ENCODE measurements at places on chromosomes 11 and 22. TPM values are rescaled to one million over a fixed set of nuclear protein-coding genes. Genes with fewer than 3 reads are reported as not detected.

DNA sequence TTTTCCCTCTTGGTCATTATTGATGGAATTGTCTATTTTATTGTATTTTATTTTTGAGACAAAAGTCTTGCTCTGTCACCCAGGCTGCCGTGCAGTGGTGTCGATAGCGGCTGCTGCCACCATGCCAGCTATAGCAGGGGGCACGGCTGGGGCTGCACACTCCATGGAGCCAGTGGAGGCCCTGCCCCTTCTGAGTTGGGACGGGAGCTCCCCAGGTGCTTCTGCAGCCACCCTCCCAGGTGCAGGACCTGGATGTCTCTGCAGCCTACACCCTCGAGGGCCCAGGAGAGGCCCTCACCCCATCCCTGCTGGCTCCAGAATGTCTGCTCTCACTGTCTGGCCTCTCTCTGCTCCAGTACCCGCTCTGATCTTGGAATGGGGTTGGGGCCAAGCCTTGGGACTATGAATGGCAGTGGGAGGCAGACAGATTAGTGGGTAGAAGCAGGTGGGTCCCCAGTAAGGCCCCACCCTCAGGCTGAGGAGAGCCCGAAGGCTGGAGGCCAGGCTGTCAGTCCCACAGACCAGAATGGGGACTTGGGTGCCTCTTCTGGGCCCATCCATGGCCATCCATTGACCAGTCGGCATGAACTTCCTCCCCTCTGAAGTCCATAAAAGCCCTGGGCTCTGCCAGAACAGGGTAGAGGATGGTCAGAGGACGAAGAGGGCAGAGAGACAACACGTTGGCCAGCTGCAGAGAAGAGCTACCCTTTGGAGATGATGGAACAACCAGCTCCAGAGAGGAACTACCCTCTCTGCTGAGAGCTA lies 49.6 kb upstream of the ATXN10 start:
- DNase-seq, result no peak

Gene CECR2
- 0.63 TPM for total RNA-seq

DNA sequence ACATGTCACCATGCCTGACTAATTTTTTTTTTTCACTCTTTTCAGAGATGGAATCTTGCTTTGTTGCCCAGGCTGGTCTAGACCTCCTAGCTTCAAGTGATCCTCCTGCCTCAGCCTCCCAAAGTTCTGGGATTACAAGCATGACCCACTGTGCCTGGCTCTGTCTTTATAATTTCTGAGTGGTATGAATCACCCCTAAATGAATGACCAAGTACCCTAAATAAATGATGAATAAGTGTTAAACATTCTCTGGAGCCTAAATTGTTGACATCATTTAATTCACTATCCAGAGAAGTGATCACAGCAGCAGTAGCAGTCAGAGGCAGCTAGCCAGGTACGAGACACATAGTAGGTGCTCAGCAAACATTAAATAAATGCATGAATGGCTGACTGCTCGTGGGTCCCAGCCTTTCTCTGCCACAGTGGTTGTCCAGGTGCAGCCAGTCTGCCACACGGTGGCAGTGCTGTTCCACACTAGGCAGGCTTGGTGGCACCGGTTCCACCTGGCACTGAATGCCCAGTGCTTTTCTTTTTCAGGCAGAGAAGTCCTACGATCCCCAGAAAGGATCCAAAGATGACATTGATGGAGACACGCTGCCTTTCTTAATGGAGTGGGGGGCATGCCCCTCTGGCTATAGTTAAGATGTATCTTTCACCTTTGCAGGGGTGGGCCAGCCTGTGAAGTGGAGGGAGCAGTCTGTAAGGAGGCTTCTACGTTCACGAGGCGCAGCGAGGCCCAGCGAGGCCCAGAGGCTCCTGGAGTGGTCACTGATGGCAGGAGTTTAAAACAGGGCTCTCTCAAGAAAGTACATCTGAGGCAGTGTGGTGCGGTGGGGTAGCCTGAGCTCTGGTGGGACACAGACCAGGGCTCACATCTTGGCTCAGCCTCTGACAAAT lies 8.7 kb upstream of the TTC12 start:
- peak; percentile 92 for DNase-seq

GRCh38 chr11:35610631-35611030 lies 7.6 kb upstream of the FJX1 start:
- no peak for DNase-seq

DNA sequence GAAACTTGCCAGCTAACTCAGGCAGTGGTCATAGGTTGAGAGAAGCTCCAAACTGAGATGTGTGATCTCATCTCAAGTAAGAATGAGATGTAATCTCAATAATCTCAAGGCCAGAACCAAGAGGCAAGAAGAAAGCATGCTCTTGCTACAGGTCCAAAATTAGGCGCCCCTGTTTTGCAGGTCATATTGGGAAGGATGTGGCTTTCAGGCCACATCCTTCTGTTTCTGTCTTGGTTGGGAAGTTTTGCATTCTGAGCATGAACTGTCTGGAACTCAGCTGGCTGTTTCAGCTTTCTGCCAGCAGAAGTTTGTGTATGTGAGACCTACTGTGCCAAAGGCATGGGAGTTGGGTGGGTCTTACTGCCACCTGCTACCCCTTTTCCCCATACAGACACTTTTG lies 67.5 kb upstream of the MS4A8 start:
- no peak for DNase-seq

- no peak for DNase-seq
Measured at GRCh38 chr11:111230122-111230465, 15.4 kb upstream of the POU2AF2 start.

Gene RHOD
- total RNA-seq, result 9.4 TPM

GRCh38 chr22:38353142-38353629 lies 36.0 kb upstream of the CSNK1E start:
- DNase-seq, result peak; percentile 92

GRCh38 chr11:113618360-113618759 lies 87.7 kb downstream of the TMPRSS5 start:
- DNase-seq, result no peak

- DNase-seq, result no peak
Measured at GRCh38 chr11:16357775-16358174, 1.4 kb upstream of the SOX6 start.

DNA sequence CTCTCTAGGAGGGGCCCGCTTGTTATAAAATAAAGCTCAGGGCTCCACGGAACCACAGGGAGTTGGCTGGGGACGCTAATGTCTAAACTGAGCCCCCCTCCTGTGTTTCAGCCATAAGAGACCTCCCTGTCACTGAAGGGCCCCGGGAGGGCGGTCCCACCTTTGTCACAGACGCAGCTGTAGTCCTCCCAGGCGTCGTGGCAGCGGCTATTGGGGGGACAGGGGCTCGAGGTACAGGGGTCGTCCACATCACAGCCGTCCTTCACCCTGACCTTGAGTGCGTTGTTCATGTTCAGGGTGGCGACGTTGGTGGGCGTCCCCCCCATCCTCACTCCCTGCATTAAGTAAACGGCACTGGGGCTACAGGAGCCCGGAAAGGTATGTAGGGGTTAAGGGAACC lies 62.0 kb downstream of the TRMU start:
- no peak for DNase-seq

Gene OR52N4
- total RNA-seq, result not detected

GRCh38 chr11:102589047-102589459 lies 36.1 kb downstream of the MMP20 start:
- no peak for DNase-seq

GRCh38 chr11:20563866-20564265 lies 35.5 kb upstream of the SLC6A5 start:
- DNase-seq, result no peak

DNA sequence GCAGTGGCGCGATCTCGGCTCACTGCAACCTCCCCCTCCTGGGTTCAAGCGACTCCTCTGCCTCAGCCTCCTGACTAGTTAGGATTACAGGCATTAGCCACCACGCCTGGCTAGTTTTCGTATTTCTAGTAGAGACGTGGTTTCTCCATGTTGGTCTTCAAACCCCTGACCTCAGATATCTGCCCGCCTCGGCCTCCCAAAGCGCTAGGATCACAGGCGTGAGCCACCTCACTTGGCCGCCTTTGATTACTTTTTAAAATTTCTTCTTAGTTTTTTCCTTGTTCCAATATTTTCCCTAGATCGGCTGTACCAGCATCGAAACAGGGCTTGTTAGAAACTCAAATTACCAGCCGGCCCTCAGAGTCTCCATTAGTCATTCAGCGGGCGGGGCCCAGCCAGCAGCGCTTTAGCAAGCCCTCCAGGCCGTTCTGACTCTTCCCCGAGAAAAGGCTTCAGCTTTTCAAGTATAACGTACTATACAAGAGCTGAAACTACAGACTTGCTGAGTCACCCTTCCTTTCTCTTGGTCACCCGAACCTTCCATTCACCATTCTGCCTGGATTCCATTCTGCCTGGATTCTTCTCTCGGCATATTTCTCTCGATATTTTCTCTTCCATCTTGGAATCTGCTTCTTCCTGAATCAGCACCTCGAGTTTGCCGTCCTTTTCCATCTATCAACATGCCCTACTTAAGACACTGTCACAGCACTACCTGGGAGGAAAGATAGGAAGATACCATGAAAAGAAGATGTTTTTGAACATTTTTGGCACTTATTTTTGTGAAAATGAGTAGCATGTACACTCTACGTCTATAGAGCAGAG lies 6.7 kb upstream of the CAPRIN1 start:
- no peak for DNase-seq

- no peak for DNase-seq
Measured at GRCh38 chr11:5247472-5248192, 2.0 kb downstream of the HBG1 start.

DNA sequence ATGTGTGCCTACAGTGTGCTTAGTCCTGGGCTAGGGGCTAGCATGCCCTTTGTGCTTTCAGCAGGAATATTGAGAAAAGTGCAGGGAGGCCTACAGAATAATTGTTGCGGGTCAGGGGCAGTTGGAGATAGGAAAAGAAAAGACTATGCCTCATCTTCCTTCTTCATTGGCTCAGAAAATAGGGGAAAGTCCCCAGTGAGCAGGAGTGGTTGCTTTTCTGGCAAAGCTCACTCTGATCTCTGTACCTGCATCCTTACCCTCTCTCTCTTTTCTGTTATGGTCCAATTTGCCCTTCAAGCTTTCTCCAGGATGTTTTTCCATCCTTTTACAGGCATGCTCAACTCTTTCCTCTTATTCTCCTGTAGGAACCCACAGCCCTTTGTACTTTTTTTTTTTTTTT lies 29.5 kb upstream of the RRM1 start:
- no peak for DNase-seq

GRCh38 chr11:69050592-69051380 lies 2.1 kb downstream of the TPCN2 start:
- DNase-seq, result no peak

DNA sequence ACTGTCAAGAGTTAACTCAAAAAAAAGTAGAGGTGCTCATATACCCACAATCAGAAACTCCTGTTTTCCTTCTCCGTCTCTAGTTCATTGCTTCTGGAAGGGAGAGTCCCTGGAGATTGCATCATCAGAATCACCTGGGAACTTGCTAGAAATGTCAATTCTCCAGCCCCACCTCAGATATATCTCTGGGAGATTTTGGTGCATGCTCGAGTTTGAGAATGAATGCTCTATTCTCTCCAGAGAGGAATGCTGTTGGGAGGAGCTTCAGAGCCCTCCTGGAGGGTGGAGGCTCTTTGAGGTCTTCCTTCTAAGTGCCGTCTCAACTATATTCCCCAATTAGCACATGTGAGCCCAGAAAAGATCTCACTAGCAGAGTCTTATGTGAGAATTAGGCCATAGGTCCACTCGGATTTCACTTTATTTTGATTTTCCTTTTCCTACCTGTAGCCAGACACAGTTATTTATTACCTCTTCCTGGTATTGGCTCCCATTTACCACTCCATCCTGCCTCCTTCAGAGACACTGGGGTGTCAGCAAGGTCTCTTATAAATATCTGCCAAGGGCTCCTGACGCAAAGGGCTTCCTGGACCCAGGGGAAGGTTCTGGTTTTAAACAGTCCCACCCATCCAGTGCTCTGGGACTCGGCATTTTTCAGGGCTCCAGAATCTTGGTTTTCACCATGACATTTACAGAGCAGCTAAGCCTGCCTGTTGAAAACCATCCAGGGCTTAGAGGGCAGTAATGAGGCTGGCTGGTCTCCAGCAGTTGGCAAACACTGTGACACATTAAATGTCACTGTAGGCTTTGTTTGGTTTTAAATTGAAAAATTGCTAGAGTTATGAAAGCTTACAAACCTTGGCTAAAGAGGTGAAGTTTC lies 136.2 kb downstream of the CD44 start:
- no peak for DNase-seq

Gene ESAM
- 0.71 TPM for total RNA-seq

Gene PEX16
- total RNA-seq, result 24.5 TPM

DNA sequence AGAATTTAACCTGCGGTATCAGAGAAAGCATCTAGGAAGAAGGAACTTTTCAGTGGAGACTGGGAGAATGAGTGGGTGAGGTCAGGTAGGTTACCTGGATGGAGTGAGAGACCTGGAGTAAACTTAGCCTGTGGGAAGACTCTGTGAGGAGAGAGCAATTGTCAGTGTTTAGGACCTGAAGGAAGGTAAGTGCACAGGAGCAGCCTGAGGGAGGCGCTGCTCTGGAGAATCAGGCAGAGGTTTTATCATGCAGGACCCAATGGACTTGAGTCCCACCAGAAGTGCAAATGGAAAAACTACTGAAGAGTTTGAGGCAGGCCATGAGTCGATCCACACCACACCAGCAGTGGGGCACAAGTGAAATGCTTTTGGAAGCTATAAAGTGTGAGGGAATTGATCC lies 10.6 kb upstream of the IFTAP start:
- no peak for DNase-seq

DNA sequence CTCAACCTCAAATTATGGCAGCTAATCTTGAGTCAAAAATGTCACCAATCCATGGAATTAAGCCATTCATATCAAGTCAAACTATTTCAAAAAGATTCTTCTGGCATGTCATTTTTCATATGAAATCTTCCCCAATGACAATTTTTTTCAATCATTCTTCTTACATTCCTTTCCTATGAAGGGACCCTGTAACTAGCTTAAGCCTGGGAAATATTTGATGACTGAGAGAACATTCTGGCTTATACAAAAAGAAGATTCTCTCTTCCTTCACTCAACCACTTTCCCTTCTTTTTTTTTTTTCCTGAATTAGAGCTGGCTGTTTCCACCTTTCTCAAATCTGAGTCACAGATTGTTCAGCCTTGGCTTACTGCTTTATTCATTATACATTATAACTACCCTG lies 903.7 kb downstream of the FAM181B start:
- no peak for DNase-seq

DNA sequence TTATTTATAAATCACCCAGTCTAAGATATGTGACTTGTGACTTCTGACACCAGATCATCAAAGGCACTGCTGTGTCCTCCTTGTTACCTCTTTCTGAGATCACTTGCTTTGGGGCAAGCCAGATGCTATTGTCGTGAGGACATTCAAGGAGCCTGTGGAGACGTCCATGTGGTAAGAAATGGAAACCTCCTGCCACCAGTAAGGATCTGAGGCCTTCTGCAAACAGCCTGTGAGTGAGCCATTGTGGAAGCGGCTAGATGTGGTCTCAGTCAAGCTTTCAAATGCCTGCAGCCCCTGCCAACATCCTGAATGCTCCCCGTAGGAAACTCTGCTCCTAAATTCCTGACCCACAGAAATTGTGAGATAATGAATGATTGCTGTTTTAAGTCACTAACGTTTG lies 11.7 kb upstream of the RDX start:
- DNase-seq, result no peak

Gene GAL3ST1
- total RNA-seq, result 0.21 TPM

All from osteocyte (in vitro differentiated cells).